GM12878 (cell line): ENCODE measurements at places on chromosomes 2 and 18.

GRCh38 chr18:63445037-63445436 lies 22.8 kb upstream of the VPS4B start:
- no peak for DNase-seq

DNA sequence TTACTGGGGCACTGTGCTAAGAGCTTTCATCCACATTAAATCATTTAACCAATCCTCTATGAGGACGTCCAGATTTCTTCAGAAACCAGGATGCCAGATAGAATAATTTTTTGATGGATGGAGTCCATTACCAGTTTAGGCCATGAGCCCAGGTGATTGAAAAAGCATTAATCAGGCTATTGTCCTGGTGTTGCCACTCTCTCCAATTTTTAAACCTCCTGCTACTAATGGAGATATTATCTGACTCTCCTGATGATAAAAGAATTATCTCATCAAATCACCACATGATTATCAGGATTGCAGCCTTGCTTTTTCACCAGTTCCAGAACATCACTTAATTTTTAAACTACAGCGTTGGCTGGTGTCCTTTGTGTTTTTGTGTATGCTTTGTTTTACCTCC lies 402.2 kb downstream of the CLIP4 start:
- DNase-seq: no peak

DNA sequence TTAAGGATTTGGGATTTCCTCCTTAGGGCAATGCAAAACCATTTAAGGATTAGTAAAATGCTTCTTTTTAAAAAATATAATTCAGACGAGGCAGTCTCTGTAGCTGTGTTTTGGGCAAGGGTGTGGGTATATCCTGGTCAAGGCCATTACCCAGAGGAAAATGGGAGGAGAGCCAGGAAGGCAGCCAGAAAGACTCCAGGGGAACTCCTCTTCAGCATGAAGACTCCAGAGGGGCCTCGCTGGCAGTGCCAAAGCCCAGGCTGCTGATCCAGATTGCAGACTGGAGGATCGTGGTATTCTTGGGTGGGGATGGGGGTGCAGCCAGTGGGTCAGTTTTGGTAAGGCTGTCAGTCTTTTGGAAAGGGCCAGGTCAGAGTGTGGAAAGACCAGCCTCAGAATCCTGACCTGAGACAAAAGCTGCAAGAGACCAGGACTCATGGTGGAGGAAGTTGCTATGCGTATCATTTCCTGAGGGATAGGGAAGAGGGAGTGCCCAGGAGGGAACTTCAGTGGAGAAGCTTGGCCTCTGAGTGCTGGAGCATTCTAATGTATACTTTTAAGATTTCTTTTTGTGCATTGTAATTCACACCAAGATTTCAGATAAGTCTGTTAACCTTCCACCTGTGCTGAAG lies 20.9 kb upstream of the RAB11FIP5 start:
- no peak for DNase-seq

GRCh38 chr18:46374850-46375249 lies 270.7 kb downstream of the HAUS1 start:
- DNase-seq: no peak

- DNase-seq: no peak
These were observed 81.9 kb downstream of the DGKD start for GRCh38 chr2:233436191-233436581.

GRCh38 chr2:225337183-225337582 lies 62.3 kb upstream of the NYAP2 start:
- DNase-seq: no peak

- DNase-seq: no peak
These were observed 21.2 kb downstream of the QPCT start for GRCh38 chr2:37365669-37366068.

- peak; percentile 30 for DNase-seq
These were observed 7.0 kb upstream of the TMX3 start for GRCh38 chr18:68721681-68722583.

DNA sequence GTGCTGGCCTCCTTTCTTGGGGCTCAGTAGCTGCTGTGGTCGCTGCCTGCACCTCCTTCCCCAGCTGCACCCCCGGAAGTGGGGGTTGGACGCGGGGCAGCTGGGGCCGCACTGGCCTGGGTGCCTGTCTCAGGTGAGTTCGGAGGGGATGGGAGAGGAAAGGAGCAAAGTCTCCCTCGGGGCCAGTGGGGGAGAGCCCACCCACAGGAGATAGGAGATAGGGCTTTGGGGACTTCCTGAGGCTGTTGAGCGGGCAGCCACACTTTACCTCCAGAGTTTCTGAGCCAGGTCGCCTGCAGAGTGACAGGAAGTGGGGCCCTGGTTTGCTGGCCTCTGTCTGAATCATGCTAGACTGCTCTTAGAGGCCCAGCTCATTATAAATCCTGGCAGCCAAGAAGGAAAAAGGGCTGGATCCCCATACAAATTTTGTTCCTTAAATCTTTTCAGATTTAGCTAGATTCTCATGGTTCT lies 8.1 kb downstream of the MBP start:
- DNase-seq: peak; percentile 69

DNA sequence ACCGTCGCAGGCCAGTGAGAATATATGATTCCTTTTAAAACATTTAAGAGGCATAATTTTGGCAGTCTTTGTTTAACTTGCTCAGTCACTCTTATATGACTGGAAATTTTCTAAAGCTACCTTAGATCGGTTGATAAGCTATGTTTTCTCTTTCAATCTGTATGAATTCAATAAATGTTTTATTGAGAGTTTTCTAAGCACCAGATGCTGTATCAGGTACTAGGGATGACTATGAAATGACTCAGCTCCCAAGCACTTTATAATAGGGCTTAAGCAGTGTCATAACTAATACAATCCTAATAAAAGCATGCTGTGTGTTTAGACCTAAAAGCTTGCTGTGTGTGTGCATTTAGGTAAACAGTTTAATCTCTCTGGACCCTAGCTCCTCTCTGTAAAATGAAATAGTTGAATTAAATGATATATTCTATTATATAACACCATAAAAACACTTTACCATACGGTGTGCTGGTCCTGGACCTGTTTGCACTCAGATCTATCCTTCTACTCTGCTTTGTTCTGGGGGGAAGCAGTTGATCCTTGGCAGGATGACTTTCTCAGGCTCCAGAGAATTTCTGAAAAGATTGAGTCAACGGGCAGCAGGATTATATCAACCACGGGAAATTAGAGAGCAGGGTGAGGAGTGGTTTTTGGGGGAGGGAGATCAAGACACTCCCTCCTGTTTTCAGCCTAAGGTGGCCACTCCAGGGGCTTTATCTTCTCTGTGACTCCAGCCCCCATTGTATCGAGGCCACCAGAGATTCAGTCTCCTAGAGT lies 26.1 kb upstream of the SLC38A11 start:
- no peak for DNase-seq

DNA sequence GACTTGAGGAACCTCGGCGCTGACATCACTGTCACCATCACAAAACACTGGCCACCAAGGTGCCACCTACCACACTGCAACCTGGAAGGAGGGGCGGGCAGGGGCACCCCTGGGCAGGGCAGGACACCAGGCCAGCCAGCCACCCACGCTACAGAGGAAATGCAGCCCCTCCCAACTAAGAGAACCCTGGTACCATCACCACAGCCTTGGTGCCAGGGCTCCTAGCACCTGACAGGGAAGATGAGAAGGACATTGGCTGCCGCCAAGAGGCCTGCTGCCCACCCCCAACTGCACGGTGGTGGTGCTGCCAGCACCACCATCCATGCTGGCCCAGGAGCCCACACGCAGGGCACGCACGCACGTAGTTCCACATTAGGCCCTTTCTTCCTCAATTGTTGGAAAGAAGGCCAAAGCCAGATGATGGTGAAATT lies 88.7 kb downstream of the HDAC4 start:
- DNase-seq: no peak

DNA sequence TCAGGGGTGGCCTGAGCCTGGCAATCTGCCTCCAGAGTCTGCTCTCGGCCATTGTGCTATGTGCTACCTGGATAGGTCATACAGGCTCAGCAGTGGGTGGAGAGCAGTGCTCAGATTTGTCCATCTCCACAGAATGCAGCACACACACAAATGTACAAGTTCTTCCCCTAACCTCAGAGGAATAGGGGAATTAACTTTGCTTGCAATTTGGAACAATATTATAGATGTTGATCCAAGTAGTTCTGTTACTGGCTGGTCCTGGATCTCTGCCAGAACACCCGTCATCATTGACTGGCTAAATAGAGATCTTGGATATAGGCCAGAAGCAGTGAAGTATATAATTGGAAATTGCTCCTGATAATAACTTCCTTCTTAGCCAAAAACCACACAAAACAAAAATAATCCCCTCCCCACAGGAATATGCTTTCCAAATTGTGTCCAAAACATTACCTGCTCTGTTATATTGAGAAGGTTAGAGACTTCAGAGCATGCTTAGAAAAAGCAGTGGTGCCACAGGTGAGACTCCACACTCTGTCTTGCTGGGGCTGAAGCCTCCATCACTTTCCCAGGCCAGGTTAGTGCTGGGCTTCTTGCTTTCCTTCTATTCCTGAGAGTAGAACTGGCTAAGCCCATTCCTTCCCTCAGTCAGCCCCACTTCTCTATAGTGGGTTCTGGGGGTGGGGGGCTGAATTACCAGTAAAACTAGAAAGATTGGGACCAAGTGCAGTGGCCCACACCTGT lies 38.8 kb downstream of the NCAPH start:
- DNase-seq: no peak
